Activated CD4-positive, alpha-beta T cell treated with anti-CD3 and anti-CD28 coated beads, Interleukin-10, Interleukin-2, amounts not matched to agents 100 ng/mL and 50 ng/mL, durations not matched to agents 16 hours and 8 hours (primary cell): ENCODE measurements at places on chromosomes 3 and 15.
A peak's percentile ranks its signal among the peaks of the same experiment; 100 is the strongest.

DNA sequence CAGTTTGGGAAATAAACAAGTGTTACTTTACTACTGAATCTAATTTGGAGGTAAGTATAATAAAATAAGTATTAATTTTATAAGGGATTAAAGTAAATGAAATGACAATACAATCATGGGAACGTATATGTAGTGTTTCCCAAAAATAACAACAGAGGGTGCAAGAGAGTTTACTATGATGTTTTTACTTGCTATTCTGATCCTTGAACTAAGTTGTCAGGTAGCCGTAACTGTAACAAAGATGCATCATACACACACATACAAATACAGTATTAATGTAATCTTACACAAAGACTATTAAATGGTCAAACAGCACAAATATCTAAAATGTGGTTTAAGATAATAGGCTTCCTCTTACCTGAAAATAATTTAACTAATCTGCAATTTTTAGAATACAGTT is 311.4 kb downstream of the TBC1D5 start:
- DNase-seq: peak; percentile 4

- no peak for DNase-seq
These were observed 2.8 kb downstream of the UBE2E1 start for GRCh38 chr3:23808525-23808924.

- no peak for DNase-seq
These were observed 2.3 kb upstream of the EDEM1 start for GRCh38 chr3:5185093-5185673.

GRCh38 chr15:74653426-74654102 is 37.9 kb downstream of the CLK3 start:
- no peak for DNase-seq

GRCh38 chr3:172367205-172368105 is 80.8 kb downstream of the GHSR start:
- DNase-seq: no peak

DNA sequence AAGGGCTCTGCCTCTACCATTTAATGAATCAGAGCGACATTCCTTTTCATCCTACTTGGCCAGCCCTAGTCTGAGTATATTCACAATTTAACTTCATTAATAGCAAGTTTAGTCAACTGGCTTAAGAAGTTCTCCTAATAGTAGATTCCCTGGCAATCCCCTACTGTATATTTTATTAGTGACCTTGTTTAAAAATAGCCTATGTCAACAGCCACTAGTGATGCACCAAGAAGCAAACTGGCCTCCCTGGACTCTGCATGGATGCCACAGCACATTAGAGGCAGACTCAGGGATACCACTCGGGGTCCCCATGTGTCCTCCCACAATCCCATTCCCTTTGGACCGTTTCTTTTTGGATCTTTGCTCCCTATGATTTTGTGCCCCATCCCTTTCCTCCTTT is 83.6 kb downstream of the THSD4 start:
- no peak for DNase-seq

GRCh38 chr3:51539291-51539941 is 897 bp downstream of the RAD54L2 start:
- peak; percentile 49 for DNase-seq

DNA sequence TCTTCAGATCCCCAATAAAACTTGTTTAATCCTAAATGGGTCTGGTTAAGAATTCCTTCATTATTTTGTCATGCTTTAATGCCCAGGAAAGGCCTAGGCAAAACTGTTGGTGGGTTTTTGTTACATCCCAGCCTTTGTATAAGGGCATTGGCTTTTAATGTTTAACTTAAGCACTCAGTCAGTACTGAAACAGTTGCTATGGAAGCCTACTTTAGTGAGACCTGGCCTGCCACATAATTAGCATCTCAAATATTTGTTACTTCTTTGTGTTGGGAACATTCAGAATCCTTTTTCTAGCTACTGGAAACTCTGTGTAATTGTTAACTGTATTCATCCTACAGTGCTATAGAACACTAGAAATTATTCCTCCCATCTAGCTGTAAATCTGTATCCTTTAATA is 369.6 kb upstream of the ATP10A start:
- no peak for DNase-seq

- DNase-seq: peak; percentile 30
These were observed 57.2 kb downstream of the SEC22A start for GRCh38 chr3:123258811-123259420.

GRCh38 chr15:48360841-48361240 is 29.6 kb downstream of the DUT start:
- peak; percentile 9 for DNase-seq

DNA sequence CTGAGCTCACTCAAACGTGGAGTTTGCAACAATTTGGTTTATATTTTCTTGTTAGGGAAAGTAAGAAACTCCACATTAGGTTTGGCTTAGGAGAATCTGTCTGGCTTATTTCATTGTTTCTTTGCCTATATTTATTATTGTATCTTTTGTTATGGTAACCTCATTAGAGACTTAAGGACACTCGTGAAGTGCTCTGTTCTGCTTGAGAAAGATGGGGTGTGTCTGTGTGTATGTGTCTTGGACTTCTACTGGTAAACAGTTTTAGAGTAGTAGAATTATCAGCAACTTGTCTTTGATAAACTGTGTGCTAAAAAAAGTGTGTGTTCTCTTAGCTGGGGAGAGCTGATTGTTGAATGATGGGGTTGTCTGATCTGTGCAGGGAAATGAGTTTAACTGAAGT is 306.5 kb downstream of the RBMS3 start:
- DNase-seq: no peak

GRCh38 chr15:74657846-74658245 is 38.0 kb downstream of the EDC3 start:
- DNase-seq: no peak

GRCh38 chr3:167882057-167882667 is 146.6 kb downstream of the SERPINI1 start:
- DNase-seq: peak; percentile 40

GRCh38 chr15:29805043-29805707 is 17.1 kb downstream of the TJP1 start:
- no peak for DNase-seq
